ENCODE measurements at places on chromosomes 2 and 18. TPM values are rescaled to one million over a fixed set of nuclear protein-coding genes. Genes with fewer than 3 reads are reported as not detected.
A peak's percentile ranks its signal among the peaks of the same experiment; 100 is the strongest.

The CDK15 gene
- total RNA-seq: 0.10 TPM

DNA sequence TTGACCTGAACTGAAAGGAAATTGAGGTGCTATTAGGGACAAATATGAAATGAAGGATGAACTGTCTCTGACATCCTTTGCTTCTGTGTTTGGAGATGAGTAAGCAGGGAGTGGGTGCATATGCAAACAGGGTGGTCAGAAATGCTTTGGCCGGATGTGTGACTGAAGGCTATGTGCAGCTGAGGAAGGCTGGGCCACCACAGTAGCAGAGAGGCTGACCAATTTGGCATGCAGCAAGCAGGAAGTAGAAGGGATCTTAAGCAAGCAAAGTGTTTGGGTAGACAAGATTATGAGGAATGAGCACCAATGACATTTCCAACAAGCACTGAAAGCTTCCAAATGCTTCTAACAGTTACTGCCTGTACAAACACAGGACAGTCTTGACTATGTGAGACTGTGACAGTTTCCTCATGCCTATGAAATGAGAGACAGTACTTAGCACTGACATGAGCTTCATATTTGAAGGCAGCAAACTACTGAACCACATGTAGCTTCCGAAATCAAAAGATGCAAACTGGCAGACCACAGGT is 3.3 kb upstream of the ACTR3 start:
- no peak overlapping the region for H3K4me3 ChIP-seq
- H3K36me3 ChIP-seq: no peaks in the 10 kb centered on the region
- H3K27me3 ChIP-seq: no peaks in the 10 kb centered on the region
- peak; percentile 77 for DNase-seq
- peak overlapping the region; percentile 32 for H3K27ac ChIP-seq

DNA sequence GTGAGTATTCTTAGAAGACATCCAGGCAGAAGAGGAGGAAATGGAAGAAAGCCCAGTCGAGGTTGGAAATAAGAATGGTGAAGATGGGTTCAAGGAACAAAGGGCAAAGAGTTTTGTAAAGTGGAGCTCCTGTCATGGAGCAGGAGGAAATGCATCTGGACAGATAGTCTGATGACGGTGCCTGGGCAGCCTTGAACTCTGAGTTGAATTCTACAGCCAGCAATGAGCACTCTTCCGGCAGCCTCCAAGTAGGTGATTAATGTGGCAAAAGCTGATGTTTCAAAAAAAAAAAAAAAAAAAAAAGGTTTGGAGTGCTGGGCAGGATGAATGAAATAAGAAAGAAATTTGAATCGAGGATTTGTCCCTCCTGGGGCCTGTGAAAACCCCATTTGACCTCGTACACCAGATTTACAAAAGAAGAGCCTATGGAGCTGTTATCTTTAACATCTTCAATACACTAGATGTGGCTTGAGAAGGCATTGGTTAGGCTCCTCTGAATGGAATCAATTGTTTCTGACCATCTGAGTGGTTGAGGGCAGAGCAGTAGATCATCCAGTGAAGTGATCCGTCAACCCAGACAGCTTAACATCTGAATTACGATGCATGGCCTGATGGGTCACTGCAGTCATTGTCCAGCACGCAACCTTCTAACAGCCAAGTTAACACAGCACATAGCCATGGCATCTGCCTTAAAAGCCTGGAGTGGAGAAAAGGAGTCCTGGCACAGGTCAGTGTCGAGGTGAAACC is 449.7 kb downstream of the TXNL1 start:
- no peaks in the 10 kb centered on the region for H3K27me3 ChIP-seq
- no peak for DNase-seq
- H3K36me3 ChIP-seq: no peaks in the 10 kb centered on the region
- no peak overlapping the region for H3K4me3 ChIP-seq
- H3K4me1 ChIP-seq: no peaks in the 10 kb centered on the region

GRCh38 chr2:214774108-214774507 is 35.4 kb downstream of the BARD1 start:
- no peaks in the 10 kb centered on the region for H3K36me3 ChIP-seq
- H3K27me3 ChIP-seq: no peaks in the 10 kb centered on the region
- DNase-seq: no peak
- no peak overlapping the region for H3K27ac ChIP-seq

DNA sequence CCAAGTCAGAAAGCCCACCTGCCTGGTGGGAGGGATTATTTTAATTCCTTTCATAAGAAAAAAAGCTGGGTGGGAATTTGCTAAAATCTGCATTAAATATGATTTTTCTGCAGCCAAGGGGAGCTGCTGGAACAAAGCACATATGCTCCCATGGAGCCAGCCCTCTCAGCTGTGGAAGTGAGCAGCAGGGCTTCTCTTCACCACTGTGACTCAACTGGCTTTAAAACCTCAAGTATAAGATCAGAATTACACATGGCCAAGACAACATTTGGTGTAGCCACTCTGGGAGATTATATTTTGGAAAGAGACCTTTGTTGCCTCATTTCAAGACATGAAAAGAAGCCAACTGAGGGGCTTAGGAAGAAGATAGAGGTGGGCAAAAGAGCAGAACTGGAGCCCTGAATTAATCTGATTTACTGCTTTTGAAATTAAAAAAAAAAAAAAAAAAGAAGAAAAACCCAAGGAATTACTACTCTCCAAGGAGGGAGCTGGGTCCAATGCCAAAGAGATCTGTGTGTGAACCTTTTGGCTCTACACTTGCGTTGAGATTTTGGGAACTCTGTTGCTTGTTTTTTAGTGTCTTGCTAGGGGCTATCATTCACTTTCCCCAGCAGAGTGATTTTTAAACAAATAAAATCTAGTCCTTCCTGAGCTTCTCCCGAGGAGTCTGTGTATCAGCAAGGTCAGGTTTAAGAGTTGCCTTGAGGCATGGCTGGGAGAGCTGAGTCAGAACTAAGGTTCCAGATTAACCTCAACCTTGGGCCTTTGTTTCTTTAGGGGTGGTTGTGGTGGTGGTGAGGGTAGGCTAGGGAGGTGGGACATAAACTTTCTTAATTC is 6.0 kb downstream of the LHCGR start:
- no peak overlapping the region for H3K27ac ChIP-seq
- no peaks in the 10 kb centered on the region for H3K36me3 ChIP-seq
- H3K4me3 ChIP-seq: no peak overlapping the region
- H3K4me1 ChIP-seq: no peaks in the 10 kb centered on the region
- no peaks in the 10 kb centered on the region for H3K27me3 ChIP-seq

DNA sequence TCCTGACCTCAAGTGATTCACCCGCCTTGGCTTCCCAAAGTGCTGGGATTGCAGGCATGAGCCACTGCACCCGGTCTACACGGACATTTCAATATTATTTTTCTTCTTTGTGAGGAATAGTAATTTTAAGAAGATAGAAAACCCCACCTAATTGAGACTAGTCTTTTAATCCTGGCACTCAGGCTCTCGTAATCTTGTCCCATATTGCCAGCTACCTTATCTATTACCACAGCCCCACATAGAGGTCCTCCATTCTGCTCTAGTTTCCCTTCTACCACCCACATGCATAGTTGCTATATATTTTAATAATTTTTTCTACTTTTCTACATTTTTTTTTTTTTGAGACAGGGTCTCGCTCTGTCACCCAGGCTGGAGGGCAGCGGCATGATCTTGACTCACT is 9.5 kb upstream of the USP14 start:
- no peaks in the 10 kb centered on the region for H3K27me3 ChIP-seq
- H3K27ac ChIP-seq: no peak overlapping the region
- DNase-seq: no peak
- no peaks in the 10 kb centered on the region for H3K4me1 ChIP-seq
- H3K36me3 ChIP-seq: no peaks in the 10 kb centered on the region

The QPCT gene
- total RNA-seq: 6.0 TPM

- no peak overlapping the region for H3K27ac ChIP-seq
- no peaks in the 10 kb centered on the region for H3K27me3 ChIP-seq
- no peak overlapping the region for H3K4me3 ChIP-seq
- DNase-seq: no peak
- H3K4me1 ChIP-seq: no peaks in the 10 kb centered on the region
Measured at GRCh38 chr2:121346859-121347258, 61.9 kb upstream of the TFCP2L1 start.

DNA sequence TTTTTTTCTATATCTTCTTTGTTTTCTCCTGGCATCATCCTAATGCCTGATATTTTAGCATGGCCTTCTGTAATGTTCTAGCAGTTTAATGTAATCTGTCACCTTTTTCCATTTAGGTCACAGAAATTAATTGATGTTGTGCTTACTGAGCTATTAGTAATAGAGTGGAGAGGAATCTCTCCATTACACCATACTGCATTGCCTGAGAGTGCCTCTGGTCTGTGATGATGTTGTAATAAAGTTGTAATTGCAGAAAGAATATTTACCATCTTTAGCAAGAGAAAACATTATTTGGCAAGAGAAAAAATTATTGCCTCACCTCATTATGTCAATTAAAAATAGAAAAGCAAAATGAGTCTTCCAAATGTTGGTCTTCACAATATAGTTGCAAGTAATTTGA is 213.2 kb downstream of the KCNJ3 start:
- no peaks in the 10 kb centered on the region for H3K36me3 ChIP-seq
- H3K27ac ChIP-seq: no peak overlapping the region
- H3K4me3 ChIP-seq: no peak overlapping the region
- no peak for DNase-seq
- H3K4me1 ChIP-seq: no peaks in the 10 kb centered on the region

Measured in upper lobe of left lung (tissue), 6 donors.